ENCODE measurements at places on chromosomes 2 and 18.

DNA sequence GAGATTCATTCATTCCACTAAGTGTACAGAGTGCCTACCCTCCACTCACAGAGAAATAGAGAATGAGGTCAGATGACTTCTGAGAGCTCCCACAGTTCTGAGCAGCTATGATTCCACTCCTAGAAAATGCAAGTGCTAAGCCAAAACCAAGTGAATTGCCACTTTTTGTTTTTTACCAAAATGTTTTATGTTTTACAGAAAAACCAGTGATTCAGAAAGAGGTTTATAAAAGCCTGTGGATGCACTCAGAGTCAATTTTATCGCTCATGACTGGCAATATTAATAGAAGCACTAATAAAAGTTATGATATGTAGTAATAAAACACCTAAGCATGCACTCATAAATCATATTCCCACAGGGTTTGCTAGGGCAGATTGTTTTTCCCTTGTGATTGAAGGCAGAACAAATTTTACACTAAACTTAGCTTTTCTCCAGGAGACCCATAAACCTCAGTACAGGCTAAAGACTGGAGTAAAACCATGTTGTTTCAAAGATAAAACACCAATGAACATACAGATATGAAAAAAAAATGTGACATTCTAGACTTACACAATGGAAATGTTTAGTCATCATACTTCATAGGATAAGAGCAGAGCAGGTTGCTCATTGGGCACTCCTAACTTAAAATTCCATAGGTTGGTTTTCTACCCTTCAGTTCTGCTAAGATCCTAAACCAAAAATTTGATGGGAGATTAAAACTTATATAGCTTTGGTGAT lies 67.5 kb downstream of the PDK1 start:
- DNase-seq, result no peak

DNA sequence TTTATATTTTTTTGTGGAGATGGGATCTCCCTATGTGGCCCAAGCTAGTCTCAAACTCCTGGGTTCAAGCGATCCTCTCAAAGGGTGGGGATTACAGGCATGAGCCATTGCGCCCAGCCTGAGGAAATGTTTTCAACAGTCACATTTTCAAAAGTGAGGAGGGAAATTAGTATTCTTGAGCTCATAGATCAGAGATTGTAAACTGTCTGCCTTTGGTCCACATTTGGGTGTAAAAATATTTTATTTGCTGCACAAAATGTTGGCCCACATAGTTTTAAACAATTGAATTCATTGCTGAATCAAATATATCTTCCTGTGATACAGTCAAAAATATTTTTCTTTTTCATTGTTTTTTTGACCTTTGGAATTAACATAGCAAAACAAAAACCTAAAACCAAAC lies 48.6 kb downstream of the NOP58 start:
- DNase-seq, result no peak

GRCh38 chr18:67540559-67540958 lies 24.0 kb upstream of the DSEL start:
- no peak for DNase-seq

GRCh38 chr2:28413899-28414295 lies 21.2 kb downstream of the FOSL2 start:
- DNase-seq, result no peak

GRCh38 chr2:53130441-53130943 lies 637.1 kb upstream of the CHAC2 start:
- no peak for DNase-seq

DNA sequence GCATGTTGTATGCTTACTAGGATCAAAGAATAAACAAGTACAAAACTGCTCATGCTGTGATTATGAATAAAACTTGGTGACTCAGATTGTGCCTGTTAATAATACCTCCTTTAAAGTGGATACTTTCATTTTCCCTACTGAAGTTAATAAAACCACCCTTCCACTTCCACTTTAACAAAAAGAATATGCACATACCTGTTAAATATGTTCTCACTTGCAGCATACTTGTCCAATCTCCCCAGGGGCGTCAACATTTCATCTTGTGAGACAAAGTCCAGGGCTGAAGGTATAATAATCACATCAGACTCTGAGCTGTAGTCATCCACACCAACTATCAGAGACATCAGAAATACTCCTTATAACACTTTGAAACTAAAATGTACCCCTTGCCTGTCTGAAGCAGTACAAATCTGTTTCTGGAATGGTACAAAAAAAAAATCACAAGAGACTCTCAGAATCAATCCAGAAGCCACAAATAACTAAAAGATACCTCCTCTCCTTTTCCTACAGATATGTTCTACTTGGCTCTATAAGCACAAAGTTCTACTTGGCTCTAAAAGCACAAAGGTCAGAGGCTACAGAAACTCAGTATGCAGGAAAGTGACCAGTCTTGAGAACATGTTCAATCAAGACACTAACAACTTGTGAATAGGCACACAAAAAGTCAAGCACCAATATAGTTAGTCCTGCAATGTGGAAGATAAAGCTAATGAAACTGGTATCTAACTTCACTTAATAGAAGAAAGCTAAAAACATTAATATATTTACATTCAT lies 19.3 kb downstream of the PPP4R1 start:
- DNase-seq, result no peak

- no peak for DNase-seq
Measured at GRCh38 chr2:233815861-233816260, 37.7 kb downstream of the MROH2A start.

DNA sequence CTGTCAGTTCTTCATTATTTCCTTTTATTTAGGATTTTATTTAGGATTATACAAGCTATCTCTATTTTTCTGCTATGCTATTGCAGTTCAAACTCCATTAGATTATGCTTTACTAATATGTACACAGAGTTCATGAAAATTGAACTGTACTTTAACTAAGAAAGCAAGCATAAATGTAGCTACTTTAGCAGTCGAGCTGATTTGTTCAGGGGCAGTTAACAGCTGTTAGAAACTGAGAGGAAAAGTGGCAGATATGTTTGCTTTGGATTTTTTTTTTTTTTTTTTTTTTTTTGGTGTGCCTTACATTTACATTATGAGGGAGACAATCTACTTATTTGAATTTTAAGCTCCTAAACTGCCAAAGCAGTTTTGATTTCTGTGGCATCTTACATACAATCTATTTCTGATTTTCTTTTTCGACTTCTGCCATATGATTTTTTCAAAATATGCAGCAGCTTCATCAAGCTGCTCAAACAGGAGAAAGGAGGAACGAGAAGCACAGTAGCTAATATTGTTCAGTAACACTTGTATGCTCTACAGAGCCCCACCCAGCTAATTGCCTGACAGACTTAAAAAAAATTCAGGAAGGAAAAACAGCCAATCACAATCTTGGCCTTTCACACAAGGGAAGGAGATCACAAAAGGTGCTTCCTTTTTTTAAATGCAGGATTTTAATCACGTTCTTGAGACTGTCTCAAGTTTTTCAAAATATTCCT lies 233.4 kb upstream of the SIX3 start:
- no peak for DNase-seq

DNA sequence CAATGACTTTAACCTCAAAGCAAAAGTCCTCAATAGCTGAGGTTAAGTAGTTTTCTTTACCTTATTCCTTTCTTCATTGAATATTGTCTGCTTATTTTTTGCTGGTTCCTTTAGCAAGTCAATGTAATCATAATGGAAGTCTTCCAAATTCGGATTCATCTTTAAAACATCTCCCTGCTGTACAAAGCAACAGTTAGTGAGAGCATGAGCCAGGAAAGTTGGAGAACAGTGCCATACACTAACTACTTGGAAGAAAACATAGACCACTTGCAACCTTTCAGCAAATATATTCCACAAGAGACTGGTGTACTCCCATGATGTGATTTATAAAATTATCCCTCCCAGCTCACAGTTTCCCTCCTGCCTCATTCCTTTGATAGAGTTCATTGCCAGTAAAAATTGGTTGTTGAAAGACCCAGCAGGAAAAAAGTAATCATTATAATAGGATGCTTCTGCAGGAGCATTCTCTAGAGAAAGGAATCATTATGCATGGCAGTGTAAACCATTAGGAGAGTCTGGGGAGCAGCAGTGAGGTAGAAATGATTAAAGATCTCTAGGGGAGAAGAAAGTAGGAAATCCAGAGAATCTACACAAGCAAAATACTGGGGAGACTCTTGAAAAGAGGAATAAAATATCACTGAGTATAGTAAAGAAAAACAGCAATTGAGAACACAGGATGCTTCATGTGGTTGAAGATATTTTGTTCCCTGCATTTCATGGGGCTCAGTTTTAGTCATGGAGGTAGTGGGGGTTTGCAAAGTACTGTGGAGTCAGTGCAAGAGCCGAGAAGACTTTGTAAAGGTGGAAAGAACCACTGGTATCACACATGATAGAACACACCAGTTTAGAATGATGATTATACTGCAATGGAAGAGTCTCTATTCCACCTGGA lies 38.6 kb upstream of the TTN start:
- DNase-seq, result no peak

DNA sequence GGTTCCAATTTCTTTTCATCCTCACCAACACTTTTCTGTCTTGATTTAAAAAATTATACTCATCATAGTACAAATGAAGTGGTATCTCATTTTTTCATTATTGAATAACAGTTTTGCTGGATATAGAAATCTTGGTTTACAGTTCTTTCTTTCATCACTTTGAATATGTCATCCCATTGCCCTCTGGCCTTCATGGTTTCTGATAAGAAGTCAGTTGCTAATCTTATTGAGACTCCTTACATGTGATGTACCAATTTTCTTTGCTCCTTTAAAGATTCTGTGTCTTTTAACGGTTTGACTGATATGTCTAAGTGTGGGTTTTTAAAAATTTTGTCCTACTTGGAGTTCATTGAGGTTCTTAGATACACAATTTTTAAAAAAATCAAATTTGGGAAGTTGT lies 35.0 kb downstream of the SLC3A1 start:
- no peak for DNase-seq
